ENCODE measurements at places on chromosomes 13 and 19.

- no peak for DNase-seq
Observed at GRCh38 chr13:74574964-74575728, 440.9 kb upstream of the KLF12 start.

DNA sequence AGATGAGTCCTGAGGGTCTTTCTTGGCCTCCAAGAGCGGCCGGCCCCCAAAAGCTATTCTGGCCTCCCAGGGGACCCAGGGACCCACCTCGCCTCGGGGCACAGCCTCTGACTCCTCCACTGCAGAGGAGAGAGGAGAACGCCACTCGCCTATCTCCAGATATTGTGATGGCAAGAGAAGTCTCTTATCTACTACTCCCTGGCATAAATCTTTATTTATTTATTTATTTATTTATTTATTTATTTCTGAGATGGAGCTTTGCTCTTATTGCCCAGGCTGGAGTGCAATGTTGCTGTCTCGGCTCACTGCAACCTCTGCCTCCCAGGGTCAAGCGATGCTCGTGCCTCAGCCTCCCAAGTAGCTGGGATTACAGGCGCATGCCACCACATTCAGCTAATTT is 11.0 kb downstream of the SLC7A9 start:
- DNase-seq = no peak

DNA sequence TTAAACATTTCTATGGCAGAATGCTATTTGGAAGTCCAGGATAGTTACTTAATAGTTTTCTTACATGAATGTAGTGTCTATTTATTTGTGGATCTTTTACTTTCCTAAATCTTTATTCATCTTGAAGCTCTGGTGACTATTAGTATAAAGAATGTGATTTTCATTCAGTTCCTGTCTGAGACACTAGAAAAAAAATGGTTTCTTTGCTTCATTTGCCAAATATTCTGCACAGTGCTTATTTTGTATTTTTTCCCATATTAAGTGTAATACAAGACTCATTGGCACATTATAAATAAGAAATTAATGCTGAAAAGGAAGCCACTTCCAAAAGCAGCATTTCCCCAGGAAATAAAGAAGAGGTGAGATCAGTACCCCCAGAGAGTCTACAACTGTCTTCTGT is 109.8 kb downstream of the POSTN start:
- no peak for DNase-seq

DNA sequence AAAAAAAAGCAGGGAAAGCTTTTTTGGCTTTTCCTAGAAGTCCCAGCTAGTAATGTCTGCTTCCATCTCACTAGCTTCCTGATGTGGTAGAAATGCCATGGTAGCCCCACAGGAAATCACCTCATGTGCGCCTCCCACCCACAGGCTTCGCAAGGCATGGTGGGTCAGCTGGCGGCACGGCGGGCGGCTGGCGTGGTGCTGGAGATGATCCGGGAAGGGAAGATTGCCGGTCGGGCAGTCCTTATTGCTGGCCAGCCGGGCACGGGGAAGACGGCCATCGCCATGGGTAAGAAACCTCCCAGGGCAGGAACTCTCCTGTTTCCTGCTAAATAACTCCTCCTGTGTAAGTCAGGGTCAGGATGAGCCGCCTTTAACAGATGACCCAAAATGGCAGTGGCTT is 10.4 kb downstream of the RUVBL2 start:
- no peak for DNase-seq

GRCh38 chr19:4015705-4016402 is 8.3 kb downstream of the PIAS4 start:
- DNase-seq = no peak

- DNase-seq = no peak
Observed at GRCh38 chr13:35744566-35745178, 268.2 kb upstream of the MAB21L1 start.

DNA sequence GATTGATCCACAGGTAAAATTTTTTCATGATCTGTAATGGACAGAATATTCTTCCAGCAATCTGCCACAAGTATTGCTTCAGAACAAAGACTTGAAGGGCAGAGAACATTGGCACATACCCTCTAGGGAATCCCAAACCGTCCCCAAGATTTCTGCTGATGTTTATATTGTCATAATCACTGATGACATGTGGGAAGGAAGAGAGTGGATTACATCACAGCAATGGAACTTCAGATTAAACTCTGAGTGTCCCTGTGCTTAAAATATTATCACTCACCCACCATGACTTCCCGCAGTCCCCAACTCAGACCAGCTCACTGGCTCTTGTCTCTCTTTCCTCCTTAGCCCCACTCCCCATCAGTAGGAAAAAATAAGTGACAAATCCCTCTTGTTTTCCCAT is 8.5 kb upstream of the TPT1 start:
- DNase-seq = no peak

GRCh38 chr19:47776568-47776967 is 1.9 kb upstream of the SELENOW start:
- DNase-seq = peak; percentile 39

- no peak for DNase-seq
Observed at GRCh38 chr13:113535381-113535781, 44.9 kb upstream of the DCUN1D2 start.
